ENCODE measurements at places on chromosomes 3 and 15.

- H3K36me3 ChIP-seq, result no peaks in the 10 kb centered on the region
- H3K27me3 ChIP-seq, result no peaks in the 10 kb centered on the region
- no peaks in the 10 kb centered on the region for H3K4me1 ChIP-seq
Measured at GRCh38 chr3:55719508-55719907, 232.4 kb upstream of the WNT5A start.

GRCh38 chr3:175748087-175748730, 889.1 kb downstream of the NAALADL2 start:
- no peaks in the 10 kb centered on the region for H3K27me3 ChIP-seq
- no peak overlapping the region for H3K4me3 ChIP-seq
- DNase-seq, result no peak
- H3K4me1 ChIP-seq, result no peaks in the 10 kb centered on the region
- H3K36me3 ChIP-seq, result no peaks in the 10 kb centered on the region
- H3K27ac ChIP-seq, result no peak overlapping the region

DNA sequence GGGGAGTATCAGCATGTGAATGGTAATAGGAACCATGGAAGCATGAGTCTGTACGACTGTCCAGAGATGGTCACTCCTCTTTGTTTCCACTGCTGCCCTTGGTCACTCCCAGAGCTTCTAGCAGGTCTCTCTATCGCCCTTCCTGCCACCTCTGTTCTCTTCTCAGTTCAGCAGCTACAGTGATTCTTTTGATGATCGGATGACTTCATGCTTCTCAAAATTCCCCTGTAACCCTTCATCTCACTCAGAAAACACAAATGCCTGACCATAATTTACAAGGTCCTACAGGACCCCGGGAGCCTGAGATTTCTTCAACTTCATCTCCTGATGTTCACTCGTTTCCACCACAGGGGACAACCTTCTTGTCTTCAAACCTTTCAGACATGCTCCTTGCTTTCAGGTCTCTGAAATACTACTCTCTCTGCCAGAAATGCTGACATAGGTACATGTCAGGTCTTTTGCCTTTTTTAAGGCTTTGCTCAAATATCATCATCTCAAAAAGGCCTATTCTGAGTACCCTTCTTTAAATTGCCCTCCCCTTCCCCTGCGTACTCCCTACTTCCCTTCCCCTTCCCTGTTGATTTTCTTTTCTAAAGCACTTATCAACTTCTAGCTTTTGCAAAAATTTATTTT, 42.1 kb upstream of the BHLHE40 start:
- H3K27ac ChIP-seq, result no peak overlapping the region
- H3K36me3 ChIP-seq, result no peaks in the 10 kb centered on the region
- no peaks in the 10 kb centered on the region for H3K27me3 ChIP-seq
- DNase-seq, result no peak

DNA sequence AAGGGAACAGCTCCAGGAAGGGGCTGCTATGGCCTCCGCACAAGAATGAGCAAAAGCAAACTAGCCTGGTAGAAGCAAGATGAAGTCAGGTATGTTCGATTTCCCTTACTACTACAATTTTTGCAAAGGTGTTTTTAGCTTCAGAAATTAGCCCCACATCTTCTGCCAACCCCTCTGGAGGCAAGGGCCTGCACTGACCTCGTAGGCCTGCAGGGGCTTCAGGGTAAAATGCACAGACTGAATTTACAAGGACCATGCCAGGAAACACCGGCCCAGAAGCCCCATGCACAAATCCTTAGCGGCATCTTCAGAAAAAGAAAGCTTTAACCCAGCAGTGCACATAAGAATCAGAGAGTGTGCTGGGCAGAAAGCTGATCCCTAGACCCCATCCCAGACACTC, 53.0 kb downstream of the SLC6A1 start:
- H3K27ac ChIP-seq, result no peak overlapping the region
- H3K4me1 ChIP-seq, result no peaks in the 10 kb centered on the region
- no peaks in the 10 kb centered on the region for H3K27me3 ChIP-seq

GRCh38 chr15:81809543-81809942, 236.3 kb downstream of the MEX3B start:
- no peaks in the 10 kb centered on the region for H3K36me3 ChIP-seq
- H3K4me3 ChIP-seq, result no peak overlapping the region
- DNase-seq, result peak; percentile 70
- H3K27me3 ChIP-seq, result no peaks in the 10 kb centered on the region
- H3K27ac ChIP-seq, result no peak overlapping the region
- H3K4me1 ChIP-seq, result peaks cover 14% of the 10 kb centered on the region

GRCh38 chr3:185215873-185216606, 37.8 kb downstream of the EHHADH start:
- H3K27ac ChIP-seq, result peak overlapping the region; percentile 88
- no peak for DNase-seq
- H3K27me3 ChIP-seq, result no peaks in the 10 kb centered on the region
- no peak overlapping the region for H3K4me3 ChIP-seq
- H3K36me3 ChIP-seq, result peaks cover 24% of the 10 kb centered on the region

DNA sequence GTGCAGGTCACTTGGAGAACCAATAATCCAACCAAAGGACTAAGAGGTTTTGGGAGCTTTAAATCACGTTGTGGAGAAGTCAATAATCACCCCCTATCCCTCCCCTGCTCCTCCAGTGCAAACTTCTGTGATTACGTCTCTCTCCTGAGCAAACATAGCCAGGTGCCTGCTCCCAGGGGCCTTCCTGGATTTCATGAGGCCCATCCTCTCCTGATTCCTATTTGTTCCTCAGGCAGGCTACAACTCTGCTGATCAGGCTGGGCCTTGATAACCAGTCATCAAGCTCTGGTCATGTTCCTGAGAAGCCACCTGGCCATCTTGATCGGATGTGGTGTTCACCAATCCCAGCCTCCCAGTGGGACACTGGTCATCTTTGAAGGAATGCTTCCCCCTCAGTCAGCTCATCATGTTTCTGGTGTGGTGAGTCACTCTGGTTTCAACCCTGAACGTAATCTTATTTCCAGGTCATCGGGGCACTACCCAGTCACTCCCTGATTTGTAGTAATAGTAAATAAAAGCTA, 2.9 kb upstream of the ZNF710 start:
- no peak for DNase-seq
- H3K27ac ChIP-seq, result no peak overlapping the region

GRCh38 chr15:80480171-80480811, 76.1 kb downstream of the ARNT2 start:
- H3K4me3 ChIP-seq, result no peak overlapping the region
- no peaks in the 10 kb centered on the region for H3K27me3 ChIP-seq
- peaks cover 7% of the 10 kb centered on the region for H3K36me3 ChIP-seq
- H3K4me1 ChIP-seq, result peaks cover 4% of the 10 kb centered on the region
- peak; percentile 68 for DNase-seq

DNA sequence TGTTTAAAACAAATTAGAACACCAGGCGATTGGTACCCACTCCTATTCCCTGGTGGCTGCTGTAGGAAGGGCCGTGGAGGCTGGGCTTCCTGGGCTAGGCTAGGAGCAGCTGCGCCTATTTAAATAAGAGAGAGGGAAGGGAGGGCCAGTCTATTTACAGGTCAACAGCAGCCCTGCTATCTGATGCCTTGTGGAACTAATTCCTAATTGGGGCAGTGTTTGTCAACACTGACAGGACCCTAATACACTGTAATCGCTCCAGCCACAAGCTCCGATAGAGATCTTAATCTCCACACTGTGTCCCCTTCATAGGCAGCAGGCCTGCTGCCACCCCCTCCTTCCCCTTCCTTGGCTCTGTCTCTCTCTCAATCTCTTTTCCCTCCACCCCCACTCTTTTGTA, 116.9 kb upstream of the SOX14 start:
- DNase-seq, result peak; percentile 81
- no peak overlapping the region for H3K4me3 ChIP-seq
- H3K36me3 ChIP-seq, result no peaks in the 10 kb centered on the region

- H3K36me3 ChIP-seq, result peaks cover 5% of the 10 kb centered on the region
- no peaks in the 10 kb centered on the region for H3K4me1 ChIP-seq
- DNase-seq, result no peak
- H3K4me3 ChIP-seq, result no peak overlapping the region
- H3K27me3 ChIP-seq, result no peaks in the 10 kb centered on the region
Measured at GRCh38 chr3:73427048-73427706, 197.6 kb downstream of the PDZRN3 start.

- DNase-seq, result no peak
- H3K36me3 ChIP-seq, result no peaks in the 10 kb centered on the region
- H3K4me3 ChIP-seq, result no peak overlapping the region
- H3K27me3 ChIP-seq, result no peaks in the 10 kb centered on the region
- peaks cover 6% of the 10 kb centered on the region for H3K4me1 ChIP-seq
Measured at GRCh38 chr3:14322667-14323295, 79.6 kb upstream of the SLC6A6 start.

GRCh38 chr3:55876560-55876959, 389.5 kb upstream of the WNT5A start:
- no peak for DNase-seq
- H3K27ac ChIP-seq, result no peak overlapping the region
- no peak overlapping the region for H3K4me3 ChIP-seq
- H3K36me3 ChIP-seq, result no peaks in the 10 kb centered on the region

GRCh38 chr15:39269821-39270220, 311.1 kb upstream of the THBS1 start:
- no peak for DNase-seq
- no peak overlapping the region for H3K4me3 ChIP-seq
- no peaks in the 10 kb centered on the region for H3K36me3 ChIP-seq
- H3K27me3 ChIP-seq, result no peaks in the 10 kb centered on the region

GRCh38 chr3:4835616-4836043, 143.6 kb upstream of the BHLHE40 start:
- H3K27ac ChIP-seq, result no peak overlapping the region
- H3K4me3 ChIP-seq, result no peak overlapping the region
- DNase-seq, result no peak
- no peaks in the 10 kb centered on the region for H3K36me3 ChIP-seq
- peaks cover 34% of the 10 kb centered on the region for H3K27me3 ChIP-seq

- H3K27ac ChIP-seq, result no peak overlapping the region
- DNase-seq, result peak; percentile 47
- H3K4me3 ChIP-seq, result no peak overlapping the region
- no peaks in the 10 kb centered on the region for H3K36me3 ChIP-seq
- peaks cover 13% of the 10 kb centered on the region for H3K4me1 ChIP-seq
Measured at GRCh38 chr3:58899159-58899952, 150.5 kb downstream of the CFAP20DC start.

- DNase-seq, result no peak
- no peaks in the 10 kb centered on the region for H3K4me1 ChIP-seq
- H3K36me3 ChIP-seq, result peaks cover 81% of the 10 kb centered on the region
- no peaks in the 10 kb centered on the region for H3K27me3 ChIP-seq
- no peak overlapping the region for H3K27ac ChIP-seq
Measured at GRCh38 chr3:127612966-127613365, 14.8 kb downstream of the MCM2 start.

DNA sequence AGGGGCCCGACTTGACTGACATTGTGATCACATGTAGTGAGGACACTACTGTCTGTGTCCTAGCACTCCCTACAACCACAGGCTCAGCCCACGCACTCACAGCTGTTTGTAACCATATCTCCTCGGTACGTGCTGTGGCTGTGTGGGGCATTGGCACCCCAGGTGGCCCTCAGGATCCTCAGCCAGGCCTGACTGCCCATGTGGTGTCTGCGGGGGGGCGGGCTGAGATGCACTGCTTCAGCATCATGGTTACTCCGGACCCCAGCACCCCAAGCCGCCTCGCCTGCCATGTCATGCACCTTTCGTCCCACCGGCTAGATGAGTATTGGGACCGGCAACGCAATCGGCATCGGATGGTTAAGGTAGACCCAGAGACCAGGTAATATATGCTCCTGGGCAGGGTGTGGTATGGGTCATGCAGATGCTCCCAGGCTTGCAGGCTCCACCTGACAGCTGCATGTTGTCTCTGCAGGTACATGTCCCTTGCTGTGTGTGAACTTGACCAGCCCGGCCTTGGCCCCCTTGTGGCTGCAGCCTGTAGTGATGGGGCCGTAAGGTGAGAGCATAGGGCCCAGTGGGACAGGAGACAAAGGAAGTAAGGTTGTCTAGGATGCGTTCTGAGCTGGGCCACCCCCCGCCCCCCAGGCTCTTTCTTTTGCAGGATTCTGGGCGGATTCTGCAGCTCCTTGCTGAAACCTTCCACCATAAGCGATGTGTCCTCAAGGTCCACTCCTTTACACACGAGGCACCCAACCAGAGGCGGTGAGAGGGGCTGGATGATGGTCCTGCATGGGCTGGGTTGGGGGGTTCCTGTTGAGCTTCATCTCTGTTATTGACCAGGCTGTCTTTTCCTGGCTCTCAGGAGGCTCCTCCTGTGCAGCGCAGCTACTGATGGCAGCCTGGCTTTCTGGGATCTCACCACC, 4.4 kb downstream of the DALRD3 start:
- no peaks in the 10 kb centered on the region for H3K4me1 ChIP-seq
- no peak overlapping the region for H3K27ac ChIP-seq
- H3K36me3 ChIP-seq, result peaks cover 60% of the 10 kb centered on the region
- H3K27me3 ChIP-seq, result no peaks in the 10 kb centered on the region

DNA sequence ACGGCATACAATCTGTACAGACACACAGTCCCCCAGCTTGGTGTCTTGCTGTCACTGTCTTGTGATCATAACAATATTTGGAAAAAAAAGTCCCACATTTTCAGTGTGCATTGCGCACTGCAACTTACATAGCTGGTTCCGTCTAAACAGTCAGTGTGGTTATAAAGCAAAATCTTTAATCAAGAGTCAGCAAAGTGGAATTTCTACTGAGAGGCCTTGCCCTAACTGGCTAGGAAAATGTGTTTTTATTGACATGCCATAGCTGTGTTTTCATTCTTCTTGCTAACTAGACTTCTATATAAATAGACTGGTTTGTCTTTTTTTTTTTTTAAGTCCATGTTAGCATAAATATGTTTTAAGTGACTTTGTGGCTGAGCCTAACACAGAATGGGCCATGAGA, 174.8 kb downstream of the POLR2M start:
- no peak for DNase-seq
- H3K27me3 ChIP-seq, result peaks cover 8% of the 10 kb centered on the region
- no peaks in the 10 kb centered on the region for H3K36me3 ChIP-seq
- no peaks in the 10 kb centered on the region for H3K4me1 ChIP-seq

DNA sequence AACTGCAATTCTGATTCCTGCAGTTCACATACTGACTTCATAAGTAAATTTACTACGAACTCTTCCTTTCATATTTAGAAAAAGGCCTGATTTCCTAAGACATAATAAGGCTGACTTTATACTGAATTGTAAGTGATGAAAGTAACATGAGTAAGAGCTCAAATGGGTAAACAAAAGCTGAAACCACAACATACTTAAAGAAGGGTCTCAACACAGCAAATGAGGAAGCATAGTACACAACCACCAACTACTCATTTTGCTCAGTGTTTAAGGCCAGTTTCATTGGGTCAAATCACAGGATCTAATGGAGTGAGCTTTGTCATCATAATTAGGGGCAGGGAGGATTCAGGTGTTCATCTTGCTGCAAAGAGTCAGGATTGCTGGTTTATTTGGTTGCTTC, 81.4 kb downstream of the SETD2 start:
- H3K4me1 ChIP-seq, result no peaks in the 10 kb centered on the region
- DNase-seq, result no peak
- H3K4me3 ChIP-seq, result no peak overlapping the region
- no peaks in the 10 kb centered on the region for H3K27me3 ChIP-seq
- no peak overlapping the region for H3K27ac ChIP-seq

Measured in endodermal cell (in vitro differentiated cells).